ENCODE measurements at places on chromosomes 12 and 14.

- DNase-seq: no peak
Observed at GRCh38 chr12:123516216-123516780, 17.2 kb downstream of the RILPL1 start.

DNA sequence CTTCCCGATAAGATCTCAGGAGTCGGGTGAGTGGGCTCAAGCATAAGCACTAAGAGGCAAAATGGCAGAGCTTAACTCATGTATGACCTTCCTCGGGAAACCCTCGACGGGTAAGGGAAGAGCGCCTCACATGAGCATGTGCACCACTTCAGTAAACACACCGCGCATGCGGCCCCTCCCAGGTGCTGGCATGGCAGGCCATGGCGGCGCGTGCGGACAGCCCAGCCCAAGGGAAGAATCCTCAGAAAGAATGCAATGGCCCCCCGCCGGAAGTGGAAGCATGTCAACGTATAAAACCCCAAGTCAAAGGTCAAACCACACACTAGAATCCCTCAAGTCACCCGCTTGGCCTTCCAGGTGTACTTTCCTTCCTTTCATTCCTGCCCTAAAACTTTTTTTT lies 6.6 kb upstream of the TNFAIP2 start:
- no peak for DNase-seq

DNA sequence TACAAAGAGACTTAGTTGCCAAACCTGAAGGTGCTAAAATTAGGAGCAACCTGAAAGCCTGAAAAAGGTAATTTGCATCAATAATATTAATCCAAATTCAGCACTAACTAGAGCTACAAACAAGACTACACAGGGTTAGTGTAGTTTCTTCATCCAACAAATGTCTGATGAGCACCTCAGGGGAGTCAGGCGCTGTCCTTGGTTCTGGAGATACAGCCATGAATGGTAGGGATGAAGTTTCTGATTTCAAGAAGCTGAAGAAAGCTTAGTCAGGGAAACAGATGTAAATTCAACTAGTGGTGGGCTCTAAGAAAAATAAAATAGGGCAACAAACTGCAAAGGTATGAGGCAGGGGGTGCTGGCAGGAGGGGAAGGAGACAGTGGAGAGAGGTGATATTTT lies 266.3 kb downstream of the GLT1D1 start:
- DNase-seq: no peak

DNA sequence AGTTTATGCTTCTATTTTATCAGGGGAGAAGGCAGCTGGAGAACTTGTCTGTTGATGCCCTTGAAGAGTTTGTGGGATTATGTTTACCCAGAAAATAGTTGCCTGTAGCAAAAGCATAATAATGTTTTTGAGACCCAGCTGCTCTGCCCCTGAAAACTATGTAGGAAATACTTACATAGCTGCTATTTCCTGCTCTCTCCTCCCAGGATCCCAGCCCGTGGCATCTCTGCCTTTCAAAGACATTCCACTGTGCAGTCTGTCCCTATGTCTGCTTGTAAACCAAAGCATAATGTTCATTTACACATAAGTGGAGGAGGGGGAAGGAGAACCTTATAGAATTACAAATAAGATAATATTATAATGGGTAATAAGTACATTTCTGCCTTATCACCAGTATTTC lies 198.7 kb downstream of the SYT1 start:
- DNase-seq: no peak

- DNase-seq: no peak
Observed at GRCh38 chr12:118328486-118329330, 44.0 kb downstream of the TAOK3 start.

DNA sequence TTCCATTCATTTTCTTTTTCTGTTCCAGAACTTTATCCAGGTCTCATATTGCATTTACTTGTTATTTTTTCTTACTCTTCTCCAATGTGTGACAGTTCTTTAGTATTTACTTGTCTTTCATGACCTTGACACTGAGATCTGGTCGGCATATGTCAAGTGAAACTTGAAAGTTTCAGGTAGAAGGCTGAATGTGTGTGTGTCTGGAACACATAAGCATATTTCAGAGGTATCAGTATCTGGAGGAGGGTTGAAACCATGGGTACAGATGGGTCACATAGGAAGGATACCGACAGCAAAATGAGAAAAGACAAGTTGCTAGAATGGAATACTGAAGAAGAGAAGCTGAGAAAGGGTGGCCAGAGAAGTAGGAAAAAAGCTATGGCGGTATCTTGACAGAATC lies 22.5 kb upstream of the PTGDR start:
- no peak for DNase-seq

DNA sequence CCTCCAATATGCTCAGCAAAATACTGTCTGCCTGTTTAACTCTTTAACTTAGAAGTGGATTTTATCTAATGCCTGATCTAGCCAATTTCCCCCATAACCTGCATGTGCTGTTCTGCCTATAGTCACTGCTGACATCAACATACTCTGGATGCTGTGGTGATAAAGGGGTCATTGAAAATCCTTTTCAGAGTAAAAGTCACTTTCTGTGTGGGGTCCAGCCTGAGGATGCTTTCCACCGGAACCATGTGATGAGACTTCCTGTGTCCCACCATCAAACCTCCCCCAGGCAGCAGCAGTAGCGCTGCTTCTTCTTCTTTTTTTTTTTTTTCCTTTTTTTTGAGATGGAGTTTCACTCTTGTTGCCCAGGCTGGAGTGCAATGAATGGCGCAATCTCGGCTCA lies 607.0 kb downstream of the BCL11B start:
- DNase-seq: no peak

- peak; percentile 47 for DNase-seq
Observed at GRCh38 chr12:50132505-50133135, 20.6 kb downstream of the COX14 start.

- no peak for DNase-seq
Observed at GRCh38 chr14:25557466-25557865, 507.5 kb upstream of the STXBP6 start.
